ENCODE measurements at places on chromosomes 3 and 15.

DNA sequence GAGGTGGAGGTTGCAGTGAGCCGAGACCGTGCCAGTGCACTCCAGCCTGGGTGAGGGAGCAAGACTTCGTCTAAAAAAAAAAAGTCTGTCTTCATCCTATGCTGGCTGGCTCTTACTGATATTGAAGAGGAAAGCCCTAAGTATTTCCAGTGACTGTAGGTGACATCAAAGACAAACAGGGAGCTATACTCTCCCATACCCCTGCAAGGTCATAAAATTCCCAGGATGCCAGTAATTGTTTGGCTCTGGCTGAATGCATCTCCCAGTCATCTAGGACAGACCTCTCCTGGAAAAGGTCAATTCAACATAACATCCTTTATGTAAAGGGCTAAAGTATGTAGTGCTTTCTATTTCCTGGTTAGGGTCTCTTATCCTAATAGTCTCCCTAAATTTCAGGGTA is 8.0 kb downstream of the ZBBX start:
- DNase-seq: no peak

DNA sequence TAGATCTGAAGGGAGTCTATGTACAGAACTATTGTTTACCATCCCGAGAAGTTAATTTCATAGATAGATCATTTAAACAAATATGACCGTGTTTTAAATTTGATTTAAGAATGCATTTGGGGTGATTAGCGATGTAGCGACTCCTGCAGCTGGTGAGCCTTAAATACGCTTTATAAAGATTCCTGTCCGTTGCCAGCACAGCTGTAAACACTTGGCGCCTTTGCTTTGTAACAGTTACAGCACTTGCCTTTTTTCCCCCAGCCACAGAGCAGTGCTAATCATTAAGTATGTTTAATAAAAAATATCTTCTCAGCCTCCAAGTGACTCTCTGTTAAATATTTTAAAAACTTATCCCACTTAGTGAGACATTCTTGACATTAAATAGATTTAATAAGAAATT is 333.8 kb downstream of the FEZF2 start:
- no peak for DNase-seq

DNA sequence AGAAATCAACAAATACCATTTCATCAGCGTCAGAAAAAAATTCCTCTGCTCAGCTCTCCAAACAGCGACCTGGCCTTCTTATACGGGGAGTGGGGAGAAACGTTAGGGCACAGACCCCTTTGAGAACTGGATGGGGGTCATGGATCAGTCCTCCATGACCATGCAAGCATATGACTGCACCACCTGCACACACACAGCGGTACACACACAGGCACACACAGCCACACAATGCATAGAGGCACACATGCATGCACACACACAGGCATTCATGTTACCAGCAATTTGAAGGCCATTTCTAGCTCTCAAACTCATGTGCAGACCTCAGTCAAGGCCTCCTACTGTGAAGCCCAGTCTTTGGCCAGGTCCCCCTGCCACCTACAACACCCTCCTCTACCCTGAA is 50.2 kb downstream of the SLC41A3 start:
- no peak for DNase-seq

GRCh38 chr3:42009456-42009855 is 47.6 kb upstream of the ULK4 start:
- no peak for DNase-seq

- peak; percentile 42 for DNase-seq
Observed at GRCh38 chr3:120163026-120163425, 68.8 kb upstream of the GSK3B start.

DNA sequence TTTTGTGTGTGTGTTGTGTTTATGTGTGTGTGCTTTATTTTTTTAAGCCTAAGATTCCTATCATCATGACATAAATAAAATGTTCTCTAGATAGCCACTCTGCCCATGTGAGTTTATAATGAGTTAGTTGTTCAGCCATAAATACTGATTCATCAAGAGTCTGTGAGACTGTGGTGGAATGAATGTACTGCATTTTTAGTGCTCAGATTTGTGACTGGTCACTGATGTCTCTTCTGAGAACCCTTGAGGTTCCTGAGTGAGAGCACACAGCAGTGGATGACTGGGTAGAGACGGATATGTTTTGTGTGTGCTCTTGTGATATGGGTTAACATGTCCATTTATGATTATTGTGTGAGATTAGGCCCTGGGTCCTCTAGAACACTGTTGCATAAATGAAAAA is 51.2 kb downstream of the SETD5 start:
- DNase-seq: no peak

DNA sequence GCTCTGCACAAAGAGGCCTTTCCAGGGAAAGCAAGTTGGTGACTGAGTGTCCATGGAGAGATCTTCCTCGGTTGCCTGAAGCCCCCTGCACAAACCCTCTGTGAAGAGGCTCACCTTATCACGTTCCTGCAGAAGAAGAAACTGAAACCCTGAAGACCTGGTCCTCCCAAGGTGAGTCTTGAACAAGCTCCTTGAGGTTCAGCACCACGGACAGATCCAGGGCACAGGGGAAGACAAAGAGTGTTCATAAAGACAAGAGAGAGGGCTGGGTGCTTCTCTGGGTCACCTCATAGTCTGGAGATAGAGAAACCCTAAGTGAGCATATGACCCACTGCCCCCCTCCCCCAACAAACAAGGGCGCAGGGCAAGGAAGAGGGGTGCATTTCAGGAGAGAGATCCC is 21.7 kb upstream of the TBC1D21 start:
- DNase-seq: peak; percentile 63

- no peak for DNase-seq
Observed at GRCh38 chr15:87753539-87753938, 503.0 kb downstream of the NTRK3 start.

DNA sequence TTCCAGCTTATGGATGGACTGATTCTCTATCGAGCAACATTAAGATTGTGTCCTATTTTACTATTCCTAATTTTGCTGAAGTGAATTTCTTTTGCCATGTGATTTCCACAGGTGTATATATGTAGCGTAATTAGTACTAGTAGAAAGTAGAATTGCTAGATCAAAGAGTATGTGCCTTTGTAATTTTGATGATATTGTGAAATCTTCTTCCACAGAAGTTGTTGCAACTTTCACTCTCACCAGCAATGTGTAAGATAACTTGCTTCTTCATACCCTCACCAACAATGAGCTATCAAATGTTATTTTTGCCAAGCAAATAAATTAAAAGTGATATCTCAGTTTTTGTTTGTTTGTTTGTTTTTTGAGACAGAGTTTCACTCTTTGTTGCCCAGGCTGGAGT is 5.4 kb downstream of the PGBD4 start:
- no peak for DNase-seq

GRCh38 chr15:68286256-68286655 is 8.7 kb downstream of the FEM1B start:
- DNase-seq: no peak

GRCh38 chr3:129984125-129984524 is 9.6 kb downstream of the TRH start:
- no peak for DNase-seq

- no peak for DNase-seq
Observed at GRCh38 chr3:112791736-112792135, 54.9 kb downstream of the CD200R1L start.

- DNase-seq: no peak
Observed at GRCh38 chr3:49134471-49135265, 1.8 kb upstream of the LAMB2 start.

GRCh38 chr3:43910750-43911149 is 220.0 kb downstream of the ABHD5 start:
- no peak for DNase-seq

DNA sequence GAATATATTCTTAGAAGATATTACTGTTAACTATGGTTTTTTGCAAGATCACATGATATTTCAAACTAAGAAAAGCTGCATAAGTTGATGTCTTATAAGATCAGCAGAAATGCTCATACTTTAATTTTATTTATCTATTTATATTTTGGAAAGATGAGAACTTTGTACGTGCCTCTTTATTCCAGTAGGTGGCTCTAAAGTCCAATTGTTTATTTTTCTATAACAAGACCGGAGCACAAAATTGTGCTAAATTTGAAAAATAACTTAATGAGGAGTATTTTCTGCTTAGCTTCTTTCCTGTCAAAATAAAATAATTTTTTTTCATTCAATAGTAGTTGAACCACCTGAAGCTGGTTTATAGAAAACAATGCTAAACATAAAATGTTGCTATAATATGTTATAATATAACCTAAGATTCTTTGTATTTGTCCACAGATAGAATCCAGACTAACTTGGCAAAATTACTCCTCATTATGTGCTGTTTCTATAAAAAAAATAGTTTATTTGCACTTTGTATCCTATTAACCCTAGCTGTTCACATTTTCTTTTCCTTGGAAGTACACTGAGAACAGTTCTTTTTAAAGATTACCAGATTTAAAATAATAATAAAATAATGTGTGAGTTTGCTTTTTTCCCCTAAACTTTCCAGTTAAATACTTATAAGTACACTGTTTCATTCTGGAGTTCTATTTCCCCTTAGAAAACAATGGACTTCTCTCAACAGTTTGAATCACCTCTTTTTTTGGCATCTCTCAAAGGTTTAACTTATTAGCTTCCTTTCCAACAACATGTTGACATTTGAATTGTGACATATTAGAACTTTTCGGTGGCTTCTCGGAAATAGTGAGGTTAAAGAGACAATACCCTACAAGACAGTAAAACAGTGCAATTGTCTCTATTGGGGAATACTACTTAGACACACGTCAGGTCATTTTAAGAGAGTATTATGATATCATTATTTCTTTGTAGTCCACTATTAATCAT is 530.0 kb downstream of the MECOM start:
- DNase-seq: no peak

DNA sequence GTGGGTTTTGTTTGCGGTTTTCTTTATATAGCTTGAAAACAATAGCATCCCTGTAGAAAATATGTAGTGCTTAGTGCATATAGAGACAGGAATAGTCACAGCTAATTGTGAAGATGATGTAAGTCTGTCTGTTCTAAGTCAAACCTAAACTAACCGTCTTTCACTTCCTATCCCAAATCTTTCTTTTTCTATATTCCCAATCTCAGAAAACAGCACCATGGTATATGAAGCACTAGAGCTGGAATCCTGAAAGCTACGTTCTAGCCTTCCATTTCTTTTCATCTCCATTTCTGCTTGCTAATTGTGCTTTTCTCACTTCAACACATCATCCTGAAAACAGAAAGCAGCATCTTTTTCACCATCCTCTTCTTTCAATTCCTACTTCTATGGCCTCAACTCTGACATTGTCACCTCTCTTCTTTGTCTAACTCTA is 1235.5 kb downstream of the ROBO2 start:
- DNase-seq: no peak

DNA sequence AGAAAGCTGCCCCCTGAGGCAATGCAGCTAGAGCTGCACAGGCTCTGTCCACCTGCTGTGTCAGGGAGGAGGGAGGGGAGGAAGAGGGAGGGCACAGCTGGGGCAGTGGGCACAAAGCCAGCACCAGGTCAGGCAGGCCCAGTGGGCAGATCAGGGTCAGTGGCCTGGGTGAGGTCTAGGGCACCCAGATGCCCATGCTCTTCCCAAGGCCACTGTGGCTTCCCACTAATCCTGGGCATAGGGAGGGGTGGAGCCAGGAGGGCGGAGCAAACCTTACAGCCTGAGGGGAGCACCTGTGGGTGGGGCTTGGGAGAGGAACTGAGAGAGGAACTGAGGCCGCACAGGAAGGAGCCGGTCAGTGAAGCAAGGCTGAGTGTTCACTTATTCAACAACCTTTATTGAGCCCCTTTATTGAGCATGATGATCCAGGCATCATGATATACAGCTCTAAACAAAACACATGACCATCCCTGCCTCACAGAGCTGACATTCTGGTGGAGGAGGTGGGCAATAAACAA is 55.0 kb downstream of the RHCG start:
- no peak for DNase-seq

DNA sequence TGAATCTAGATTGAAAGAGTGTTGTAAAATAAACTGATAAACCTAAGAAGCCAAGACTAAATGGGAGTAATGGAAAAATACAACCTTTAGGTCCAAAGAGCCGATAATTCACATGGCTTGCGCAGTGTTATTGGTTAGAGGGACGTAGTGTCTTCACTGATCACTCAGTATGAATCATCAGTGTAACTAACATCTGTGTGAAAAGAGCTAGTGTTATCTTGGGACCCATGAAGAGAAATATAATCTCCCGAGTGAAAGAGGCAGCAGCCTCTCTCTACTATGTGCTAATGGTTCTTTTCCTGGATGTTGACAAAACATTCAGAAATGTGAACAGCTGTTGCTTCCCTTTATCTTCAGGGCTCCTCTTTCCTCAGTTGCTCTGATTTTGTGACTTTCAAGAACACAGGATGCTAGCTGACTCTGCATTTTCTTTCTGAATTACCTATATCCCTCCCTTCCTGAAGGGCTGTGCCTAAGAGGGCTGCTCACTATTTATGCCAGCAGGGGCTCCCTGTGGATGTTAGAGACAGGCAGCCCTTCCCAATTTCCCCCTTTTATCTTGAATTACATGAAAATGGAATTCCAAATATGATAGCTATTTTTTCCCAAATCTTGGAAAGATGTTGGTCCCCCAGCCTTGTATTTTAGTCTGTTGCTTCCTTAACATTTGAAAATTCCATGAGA is 128.8 kb downstream of the GRM7 start:
- no peak for DNase-seq

DNA sequence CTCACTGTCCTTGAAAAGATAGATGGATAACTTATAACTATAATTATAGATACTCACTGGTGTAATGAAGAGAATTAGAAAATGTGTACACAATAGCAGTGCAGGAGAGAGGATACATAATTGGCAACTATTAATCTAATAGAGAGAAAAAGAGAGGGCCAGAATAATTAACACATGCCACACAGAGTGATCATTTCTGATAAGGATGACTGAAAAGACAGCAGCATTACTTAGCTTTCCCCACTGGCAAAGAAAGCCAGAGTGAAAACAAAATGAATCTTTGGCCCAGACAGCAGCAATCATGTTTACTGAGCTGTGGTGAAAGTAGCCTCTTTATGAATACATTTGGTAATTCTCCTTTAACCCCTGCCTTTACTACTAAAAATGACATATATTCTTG is 493.3 kb upstream of the ROBO1 start:
- DNase-seq: no peak

- DNase-seq: no peak
Observed at GRCh38 chr3:38646630-38647029, 2.9 kb downstream of the SCN5A start.

DNA sequence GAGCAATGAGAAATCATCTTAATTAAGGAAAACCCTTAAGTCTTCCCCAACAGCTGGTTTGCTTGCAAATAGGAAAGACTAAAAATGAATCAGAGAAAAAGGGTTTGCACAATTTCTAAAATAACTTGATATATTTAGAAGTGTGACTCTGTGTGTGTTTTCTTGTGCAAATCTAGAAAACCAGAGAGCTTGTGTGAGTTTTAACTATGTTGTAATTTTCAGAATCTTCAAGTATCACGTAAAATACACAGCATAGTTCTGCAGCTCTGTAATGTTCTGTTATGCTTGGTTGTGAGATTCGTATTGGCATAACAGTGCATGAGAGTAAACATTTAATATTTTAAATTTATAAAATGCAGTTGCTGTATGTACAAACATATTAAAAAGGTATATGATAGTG is 74.7 kb upstream of the GAP43 start:
- no peak for DNase-seq
